Activated naive CD4-positive, alpha-beta T cell treated with Interleukin-2 at 50 U/mL for 16 hours (primary cell): ENCODE measurements at places on chromosomes 16 and 17.

DNA sequence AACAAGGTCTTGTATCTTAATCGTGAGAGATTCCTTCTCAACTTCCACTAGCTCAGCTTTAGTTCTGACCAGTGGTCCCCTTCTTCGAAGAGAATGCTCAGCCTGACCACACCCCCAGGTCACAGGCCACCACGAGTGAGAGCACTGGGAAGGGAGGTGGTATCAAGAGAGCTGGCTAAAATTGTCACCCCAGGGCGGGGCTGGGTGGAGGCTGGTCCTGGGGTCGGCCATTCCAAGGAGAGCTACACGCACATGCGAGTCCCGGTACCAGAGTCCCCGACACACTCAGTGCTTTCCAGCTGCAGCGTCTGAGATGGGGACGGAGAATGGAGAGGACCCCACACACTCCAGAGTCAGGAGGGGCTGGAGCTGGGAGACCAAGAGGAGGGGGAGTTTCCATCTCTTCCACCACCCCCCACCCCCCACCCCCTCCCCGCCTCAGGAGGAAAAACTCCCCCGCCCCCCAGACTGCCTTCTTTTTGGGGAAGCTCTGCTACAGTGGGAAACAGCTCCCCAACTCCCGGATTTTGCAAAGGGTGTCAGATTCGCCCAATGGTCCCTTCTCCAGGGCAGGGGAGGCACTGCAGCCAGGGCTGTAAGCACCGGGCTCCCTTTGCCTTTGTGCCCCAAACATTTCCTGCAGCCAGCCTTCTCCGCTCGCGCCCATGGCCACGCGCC, 1.6 kb downstream of the C1QL1 start:
- DNase-seq, result no peak

- DNase-seq, result no peak
Observed at GRCh38 chr16:79257953-79258490, 342.5 kb downstream of the MAF start.

DNA sequence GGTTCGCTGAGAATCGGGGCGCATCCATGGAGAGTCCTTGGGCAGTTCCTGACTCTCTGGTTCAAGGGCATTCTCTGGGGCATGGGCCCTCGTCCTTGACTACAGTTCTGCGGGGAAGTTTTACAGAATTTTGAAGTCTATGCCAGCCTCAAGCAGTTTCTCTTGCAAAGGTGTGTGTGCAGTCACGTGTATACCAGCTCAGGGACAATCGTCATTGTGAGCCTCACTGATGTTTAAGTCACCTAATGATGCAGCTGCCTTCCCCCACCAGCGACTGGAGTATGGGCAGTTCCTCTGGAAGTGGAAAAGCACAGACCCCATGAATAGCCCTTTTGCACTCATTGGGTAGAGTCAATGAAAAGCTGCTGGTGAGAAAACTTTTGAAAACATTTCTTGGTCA, 1.3 kb downstream of the PLCG2 start:
- DNase-seq, result no peak

GRCh38 chr17:41333098-41333497, 17.5 kb downstream of the KRT33A start:
- no peak for DNase-seq

GRCh38 chr17:72525225-72526015, 404.6 kb downstream of the SOX9 start:
- DNase-seq, result no peak

DNA sequence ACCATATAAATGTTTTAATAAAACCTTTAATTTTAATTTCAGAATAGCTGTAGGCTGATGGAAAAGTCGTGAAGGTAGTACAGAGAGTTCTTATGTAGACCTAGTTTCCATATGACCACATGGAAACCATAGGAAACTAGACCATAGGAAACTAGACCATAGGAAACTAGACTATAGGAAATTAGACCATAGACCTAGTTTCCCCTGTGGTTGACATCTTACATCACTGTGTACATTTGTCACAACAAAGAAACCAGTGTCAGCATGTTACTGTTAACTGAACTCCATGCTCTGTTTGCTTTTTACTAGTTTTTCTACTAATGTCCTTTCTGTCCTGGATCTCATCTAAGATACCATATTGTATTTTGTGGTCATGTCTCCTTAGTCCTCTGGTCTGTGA, 14.6 kb downstream of the NUDT7 start:
- no peak for DNase-seq

GRCh38 chr17:29621751-29622194, 939 bp downstream of the CORO6 start:
- no peak for DNase-seq

DNA sequence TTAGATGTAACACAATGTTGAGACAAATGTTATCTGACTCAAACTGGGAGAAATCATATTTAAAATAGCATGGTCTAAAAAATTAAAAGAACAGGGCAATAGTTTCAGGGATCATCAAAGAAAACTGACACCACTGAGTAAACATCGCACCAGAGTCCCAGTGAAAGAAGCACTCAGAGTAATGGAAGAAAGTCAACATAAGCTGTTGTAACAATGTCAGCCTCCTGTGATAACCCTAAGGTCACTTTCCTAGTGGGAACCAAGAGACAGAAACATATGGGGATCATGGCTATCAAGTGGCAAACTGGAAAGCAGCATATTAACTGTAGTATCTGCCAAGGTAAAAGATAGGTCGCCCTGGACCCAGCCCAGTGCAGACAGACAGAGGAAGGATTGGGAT, 160.8 kb downstream of the CA10 start:
- no peak for DNase-seq

GRCh38 chr16:68090130-68090529, 5.0 kb downstream of the NFATC3 start:
- DNase-seq, result no peak

GRCh38 chr17:70109497-70109896, 34.5 kb downstream of the KCNJ16 start:
- DNase-seq, result no peak

GRCh38 chr17:81366648-81367047, 28.6 kb upstream of the BAHCC1 start:
- no peak for DNase-seq

DNA sequence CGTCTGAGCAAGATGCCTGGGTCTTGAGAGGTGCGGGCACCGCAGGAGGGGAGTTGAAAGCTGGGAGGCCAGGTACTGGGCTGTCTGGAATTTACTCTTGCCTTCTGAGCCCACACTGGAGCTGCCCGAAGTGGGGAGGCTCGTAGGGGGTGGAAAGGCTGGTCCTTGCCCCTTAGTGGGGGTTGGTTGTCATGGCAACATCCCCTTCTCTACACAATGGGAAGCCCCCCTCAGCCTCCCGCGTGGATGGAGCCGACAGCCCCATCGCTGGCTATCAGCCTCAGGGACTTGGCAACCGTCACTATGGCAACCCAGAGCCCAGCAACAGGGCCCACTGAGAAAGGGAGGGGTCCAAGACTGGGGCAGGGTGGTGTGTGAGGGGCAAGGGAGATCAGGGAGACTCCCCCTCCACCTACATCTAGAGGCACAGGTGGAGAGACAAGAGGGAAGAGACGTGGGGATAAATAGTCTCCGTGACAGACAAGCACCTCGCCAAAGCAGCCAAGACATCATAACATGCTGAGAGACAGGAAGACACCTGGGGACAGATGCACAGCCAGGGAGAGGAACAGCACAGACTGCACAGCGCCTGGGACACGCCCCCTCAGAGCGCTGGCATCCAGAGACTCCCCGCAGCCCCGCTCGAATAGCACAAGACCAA, 5.3 kb upstream of the DNAH2 start:
- no peak for DNase-seq

- DNase-seq, result peak; percentile 25
Observed at GRCh38 chr17:45394913-45395568, 37.6 kb downstream of the ARHGAP27 start.

GRCh38 chr17:28843816-28844148, 1.2 kb upstream of the FAM222B start:
- no peak for DNase-seq

DNA sequence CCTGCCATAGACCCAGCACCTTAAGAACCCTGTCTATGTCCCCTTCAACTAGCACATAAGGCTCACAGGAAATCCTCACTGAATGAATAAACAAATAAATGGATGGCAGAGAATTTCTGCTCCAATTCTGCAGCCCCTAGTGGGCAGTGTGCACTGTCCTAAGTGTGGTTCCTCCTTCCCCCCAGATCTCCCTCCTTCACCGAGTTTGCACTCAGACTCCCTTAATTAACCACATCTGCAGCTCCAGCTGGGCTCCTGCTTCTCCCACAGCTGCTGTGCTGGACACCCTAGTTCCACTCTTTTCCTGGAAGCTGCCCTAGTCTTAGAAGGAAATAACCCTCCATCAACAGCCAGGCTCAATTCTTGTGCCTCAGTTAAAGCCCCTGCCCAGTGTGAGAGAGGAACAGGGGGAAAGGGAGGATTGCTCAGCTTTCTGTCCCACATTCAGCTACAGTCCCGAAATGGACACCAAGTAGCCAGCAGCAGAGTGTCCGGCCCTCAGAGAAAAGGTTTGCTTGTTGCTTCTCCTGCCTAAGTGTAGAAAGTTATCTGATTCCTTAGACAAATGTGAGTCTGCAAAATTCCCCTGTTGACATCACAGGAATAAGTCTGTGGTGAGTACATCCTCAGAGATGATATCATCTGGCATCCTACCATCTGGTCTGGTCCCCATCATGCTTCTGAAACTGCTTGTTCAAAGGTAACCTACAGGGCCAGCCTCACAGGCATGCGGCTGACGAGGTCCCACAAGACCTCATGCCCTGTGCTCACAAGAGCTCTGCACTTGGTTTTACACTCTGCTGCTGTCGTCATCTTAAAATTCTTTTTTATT, 12.3 kb downstream of the LRRC3C start:
- peak; percentile 42 for DNase-seq

- no peak for DNase-seq
Observed at GRCh38 chr17:4588391-4588790, 4.1 kb downstream of the SMTNL2 start.

DNA sequence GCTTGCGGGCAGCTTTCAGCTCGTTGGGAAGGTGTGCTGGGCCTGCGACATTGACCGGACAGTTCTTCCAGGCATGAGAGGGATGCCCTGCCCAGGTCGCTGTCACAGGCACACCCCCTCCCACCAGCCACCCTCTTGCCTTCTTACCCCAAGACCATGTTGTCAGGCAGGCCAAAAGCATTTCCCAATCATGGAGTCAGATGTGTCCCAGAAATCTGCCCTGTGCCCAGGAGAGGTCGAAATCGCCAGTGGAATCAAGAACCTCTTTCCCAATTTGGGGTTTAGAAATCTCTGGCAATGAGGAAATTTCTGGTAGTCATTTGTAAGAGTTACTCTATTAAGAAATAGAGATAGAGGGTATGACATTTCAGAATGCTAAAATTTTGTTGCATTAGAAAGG, 177.1 kb downstream of the RAB11FIP4 start:
- DNase-seq, result no peak
